Central memory CD4-positive, alpha-beta T cell (primary cell): ENCODE measurements at places on chromosomes 3 and 15.

DNA sequence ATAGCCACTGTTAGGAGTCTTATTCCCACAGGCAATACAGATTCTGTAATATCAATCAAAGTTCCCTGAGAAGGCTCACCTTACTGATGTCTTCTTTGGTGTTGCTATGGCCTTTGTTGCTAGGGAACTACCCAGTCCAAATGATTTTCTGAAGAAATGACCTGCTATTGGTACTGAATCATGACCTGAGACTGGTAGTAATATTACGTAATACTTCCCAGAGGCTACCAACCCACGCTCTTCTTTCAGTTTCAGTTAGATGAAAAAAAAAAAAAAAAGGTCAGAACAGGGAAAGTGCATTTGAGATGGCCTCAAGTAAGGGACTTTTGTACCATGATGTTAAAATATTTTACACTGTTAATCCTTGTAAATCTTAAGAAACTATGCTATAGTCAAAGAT lies 1092.5 kb upstream of the EPHA6 start:
- DNase-seq = peak; percentile 4

- DNase-seq = no peak
Observed at GRCh38 chr3:61985020-61985419, 388.3 kb downstream of the FEZF2 start.

GRCh38 chr15:48722764-48723661 lies 77.5 kb upstream of the FBN1 start:
- no peak for DNase-seq

DNA sequence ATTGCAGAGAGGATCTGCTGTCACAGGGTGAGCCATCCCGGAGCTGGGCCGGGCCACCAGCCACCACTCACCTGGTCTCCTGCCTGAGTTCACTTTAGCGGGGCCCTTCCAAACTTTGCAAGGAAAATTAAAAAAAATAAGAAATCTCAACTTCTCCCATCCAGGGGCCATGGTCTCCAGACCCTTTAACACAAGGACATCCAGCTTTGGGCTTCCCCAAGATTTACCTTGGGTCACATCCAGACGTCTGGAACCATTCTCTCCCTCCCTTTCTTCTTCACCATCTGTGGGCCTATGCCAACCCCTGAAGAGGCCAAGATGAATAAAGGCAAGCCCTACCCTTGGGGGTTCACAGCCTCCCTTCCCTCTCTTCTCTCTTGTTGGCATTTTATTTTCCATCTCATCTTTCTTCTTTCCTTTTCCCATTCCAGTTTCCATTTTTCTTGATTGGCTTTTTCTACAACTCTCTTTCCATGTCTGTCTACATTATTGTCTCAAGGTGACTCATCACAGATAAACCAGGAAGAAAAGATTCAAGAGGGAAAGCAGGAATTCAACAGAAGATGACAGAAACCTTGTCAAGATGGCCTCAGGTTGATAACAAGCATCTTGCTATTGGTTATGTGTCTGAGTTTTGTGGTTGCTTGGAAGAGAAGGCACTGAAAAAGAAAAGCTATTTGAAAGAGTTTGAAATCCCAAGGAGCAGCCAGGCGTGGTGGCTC lies 49.5 kb downstream of the ITGA11 start:
- no peak for DNase-seq

GRCh38 chr3:23711916-23712494 lies 93.8 kb upstream of the UBE2E1 start:
- DNase-seq = no peak

- no peak for DNase-seq
Observed at GRCh38 chr3:136909187-136909586, 47.2 kb downstream of the NCK1 start.

DNA sequence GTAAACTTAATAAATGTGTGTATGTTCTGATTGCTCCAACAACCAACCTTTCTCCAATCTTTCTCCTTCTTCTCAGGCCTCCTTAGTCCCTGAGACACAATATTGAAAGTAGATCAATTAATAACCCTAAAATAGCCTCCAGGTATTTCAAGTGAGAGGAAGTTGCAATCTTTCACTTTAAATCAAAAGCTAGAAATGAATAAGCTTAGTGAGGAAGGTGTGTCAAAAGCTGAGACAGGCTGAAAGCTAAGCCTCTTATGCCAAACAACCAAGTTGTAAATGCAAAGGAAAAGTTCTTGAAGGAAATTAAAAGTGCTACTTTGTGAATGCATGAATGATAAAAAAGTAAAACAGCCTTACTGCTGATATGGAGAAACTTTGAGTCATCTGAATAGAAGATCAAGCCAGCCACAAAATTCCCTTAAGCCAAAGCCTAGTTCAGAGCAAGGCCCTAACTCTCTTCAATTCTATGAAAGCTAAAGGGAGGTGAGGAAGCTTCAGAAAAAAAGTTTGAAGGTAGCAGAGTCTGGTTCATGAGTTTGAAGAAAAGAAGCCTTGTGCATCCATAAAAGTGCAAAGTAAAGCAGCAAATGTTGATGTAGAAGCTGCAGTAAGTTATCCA lies 38.6 kb downstream of the CCDC80 start:
- no peak for DNase-seq

DNA sequence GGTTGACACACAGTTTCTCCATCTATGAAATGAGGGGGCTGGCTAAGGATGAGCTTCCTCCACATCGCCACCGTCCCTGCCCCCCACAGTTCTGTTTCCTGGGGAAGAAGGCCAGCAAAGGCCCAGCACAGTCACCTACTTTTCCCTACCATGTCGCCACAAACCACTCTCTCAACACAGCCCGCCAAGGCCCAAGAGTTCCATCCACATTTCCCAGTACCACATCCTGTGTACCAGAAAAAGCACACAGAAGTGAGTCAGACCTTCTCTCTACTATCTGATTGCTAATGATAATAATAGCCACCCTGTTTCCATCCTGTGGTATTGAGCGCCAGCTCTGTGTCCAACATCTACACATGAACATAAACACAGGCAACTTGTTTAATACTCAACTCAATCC lies 30.3 kb upstream of the C15orf39 start:
- no peak for DNase-seq

DNA sequence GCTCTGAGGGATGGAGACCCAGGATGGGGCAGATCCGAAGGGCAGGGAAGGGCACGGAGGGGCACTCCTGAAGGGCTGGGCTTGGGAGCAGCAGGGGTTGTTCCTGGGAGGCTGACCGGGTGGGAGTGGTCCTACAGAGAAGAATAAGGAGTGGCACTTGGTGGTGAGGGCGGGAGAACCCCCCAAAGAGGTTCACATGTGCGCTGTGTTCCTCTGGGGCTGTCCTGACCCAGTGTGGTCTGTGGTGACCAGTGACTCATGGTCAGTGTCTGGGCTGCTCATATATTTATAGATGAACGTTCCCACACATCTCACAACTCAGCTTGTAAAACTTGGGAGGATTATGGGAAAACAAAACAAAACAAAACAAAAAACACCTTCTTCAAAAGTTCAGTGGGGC lies 10.0 kb downstream of the TRPM1 start:
- DNase-seq = no peak

GRCh38 chr3:112003321-112004080 lies 4.8 kb downstream of the TAGLN3 start:
- no peak for DNase-seq

DNA sequence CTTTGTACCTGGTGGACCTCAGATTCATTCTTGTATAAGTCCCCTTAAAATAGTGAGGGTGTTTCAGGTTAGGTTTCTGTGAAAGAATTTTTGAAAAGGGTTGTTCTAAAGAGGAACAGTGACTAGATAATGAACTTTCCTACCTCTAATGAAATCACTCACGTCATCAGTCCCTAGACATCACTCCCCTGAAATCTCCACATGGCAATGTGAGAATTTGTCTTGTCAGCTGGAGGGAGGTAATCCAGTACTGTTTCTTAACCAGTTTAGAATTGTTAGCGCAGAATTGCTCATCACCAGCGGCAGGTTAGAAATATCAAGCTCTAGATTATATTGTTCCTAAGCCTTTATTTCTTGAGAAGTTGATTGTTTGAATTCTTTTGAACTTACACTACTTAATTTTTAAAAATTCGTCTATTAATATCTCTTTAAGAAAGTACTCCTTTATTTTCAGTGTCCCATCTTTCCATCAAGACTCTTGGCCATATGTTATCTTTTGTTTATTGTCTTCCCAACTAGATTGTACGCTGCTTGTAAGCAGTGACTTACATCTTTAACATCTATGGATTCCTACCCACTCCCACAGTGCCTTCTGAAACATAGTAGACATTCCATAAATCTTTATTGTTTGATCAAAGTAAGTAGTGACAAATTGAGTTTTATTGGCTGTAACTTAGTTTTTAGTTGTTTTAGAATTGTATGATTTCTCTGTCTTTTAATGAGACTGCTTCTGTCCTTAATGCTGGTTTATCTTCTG lies 52.8 kb downstream of the RASA2 start:
- no peak for DNase-seq

DNA sequence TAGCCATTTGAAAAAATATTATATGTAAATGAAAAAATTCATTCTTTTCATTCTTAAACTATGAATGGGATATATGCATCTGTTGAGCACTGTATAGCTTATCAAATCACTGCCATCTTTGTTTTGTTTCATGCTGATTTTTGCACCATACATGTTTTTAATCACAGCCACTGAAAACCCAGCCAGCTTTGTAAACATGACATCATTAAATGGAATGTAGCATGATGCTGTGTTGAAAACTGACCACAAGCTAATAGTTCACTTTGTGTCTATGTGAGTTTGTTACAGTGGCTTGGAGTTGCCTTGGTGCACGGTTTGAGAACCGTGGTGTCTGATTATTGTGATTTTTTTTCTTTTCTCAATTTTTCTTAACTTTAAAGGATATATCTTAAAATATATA lies 75.7 kb downstream of the GMPS start:
- DNase-seq = no peak

GRCh38 chr3:188133646-188134045 lies 20.3 kb upstream of the LPP start:
- no peak for DNase-seq

DNA sequence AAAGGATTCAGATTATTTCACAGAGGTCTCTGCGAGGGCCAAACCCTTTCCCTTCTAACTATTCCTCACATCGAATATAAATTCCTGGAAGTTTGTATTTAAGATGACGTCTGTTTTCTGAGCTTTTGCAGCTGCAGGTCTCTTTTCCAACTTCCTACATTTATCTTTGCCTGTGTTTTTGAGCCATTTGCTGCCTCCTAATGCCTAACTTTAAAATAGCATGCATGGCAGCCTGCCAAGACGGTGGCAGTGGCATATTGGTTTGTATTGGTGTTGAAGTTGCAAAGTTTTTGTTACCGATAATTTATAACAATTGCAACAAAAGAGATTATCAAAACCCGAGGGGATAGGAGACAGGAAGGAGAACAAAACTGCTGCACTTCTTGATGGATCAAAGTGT lies 187.1 kb upstream of the DNAJC19 start:
- DNase-seq = no peak

DNA sequence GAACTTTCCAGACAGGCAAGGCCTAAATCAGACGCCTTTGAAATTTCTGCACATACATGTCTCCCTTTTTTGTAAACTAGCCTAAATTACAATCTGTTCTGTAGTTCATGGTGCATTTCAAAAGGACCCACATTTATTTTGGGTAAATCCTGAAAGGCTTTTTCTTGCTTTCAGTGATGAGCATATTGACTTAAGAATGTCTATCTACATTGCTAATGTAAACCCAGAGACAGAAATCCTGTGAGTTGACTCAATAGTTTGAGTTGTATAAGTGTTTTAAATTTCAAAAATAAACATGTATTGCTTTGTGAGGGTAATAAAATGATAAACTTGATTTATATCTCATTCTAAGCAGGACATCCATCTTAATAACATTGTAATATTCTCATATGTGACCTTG lies 977.0 kb upstream of the NR2F2 start:
- no peak for DNase-seq
